ENCODE measurements at places on chromosomes 11 and 22.

- no peak for DNase-seq
These were observed 261.3 kb upstream of the LRRC4C start for GRCh38 chr11:41720761-41721160.

- no peak for DNase-seq
These were observed 47.4 kb upstream of the OR4B1 start for GRCh38 chr11:48169259-48169658.

DNA sequence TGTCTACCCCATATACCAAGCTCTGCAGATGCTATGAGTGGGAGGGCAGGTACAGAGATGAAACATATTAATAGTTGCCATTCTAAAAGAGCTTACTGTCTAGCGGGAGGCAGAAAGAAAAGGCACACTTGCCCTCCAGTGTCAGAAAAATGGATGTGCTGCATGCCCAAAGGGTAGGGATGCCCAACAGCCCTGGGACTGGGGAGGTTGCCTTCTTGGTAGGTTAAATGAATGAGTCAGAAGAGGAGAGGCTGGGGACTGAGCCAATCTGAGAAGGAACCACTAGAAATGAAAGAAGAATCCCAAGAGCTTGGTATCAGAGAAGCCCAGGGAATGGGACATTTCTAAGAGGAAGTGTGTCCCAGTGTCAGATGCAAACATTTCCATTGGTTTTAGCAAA, 1.2 kb downstream of the BIRC3 start:
- DNase-seq = peak; percentile 27

DNA sequence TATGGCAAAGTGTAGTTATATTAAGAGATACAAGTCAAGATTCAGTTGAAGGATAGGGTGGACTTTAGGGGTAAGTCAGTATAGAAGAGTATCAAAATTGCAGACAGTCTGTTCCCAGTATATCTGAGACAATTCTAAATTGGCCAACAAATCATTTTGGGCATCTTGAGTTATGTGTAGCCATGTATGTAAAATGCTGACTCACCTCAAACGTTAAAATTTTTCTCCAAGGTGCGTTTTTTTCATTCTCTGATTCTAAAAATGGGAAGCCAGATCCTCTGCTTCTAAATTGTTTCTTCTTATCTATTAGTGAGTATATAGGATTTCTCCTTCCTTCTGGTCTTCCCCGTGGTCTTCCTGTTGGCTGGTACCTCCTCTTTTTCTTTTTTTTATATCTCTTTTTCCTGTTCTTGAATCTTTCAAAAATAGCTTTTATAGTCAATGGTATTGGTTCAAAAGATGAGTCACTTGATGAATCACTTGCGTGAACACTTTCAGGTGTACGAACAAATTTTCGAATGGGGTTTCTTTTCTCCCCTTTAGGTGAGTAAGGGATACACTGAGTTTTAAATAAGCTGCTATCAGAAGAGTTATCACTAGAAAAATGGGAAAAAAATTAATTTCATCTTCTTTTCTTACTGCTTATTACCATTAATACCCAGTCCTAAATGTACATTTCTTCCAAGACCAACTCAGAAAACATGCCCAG, 3.2 kb downstream of the TAF1D start:
- no peak for DNase-seq

DNA sequence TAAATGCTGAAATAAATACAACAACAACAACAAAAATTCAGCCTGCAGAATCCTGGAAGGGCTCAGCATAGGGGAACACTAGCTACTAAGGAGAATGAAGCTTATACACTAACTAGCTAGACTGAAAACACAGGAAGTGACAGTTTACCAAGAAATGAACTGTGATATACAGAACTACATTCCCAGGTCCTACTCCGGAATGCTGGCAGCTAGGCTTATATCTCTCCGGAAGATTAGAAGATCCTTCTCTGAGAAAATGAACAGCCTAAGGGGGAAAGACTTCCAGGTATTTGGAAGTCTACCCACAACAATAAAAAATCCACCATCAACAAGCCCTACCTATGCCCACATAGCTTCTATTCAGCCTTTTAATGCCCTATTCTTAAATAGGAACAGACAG, 31.0 kb downstream of the CCDC34 start:
- DNase-seq = no peak

DNA sequence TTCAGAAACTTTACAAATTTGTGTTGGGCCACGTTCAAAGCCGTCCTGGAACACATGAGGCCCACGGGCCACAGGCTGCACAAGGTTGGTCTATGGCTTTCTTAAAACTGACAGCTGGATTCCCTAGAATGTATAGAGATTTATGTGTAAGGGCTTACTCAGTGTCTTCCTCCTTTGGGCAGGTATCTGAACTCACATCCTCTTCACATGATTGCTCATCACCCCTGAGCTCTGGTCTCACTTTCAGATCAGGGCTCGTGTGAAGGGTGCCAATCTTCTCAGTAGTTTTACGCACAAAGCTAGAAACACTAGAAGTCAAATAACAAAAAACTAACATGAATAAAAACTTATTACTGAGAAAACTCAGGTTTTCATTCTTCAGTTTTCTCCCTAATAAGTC, 27.1 kb downstream of the HPS5 start:
- DNase-seq = no peak

DNA sequence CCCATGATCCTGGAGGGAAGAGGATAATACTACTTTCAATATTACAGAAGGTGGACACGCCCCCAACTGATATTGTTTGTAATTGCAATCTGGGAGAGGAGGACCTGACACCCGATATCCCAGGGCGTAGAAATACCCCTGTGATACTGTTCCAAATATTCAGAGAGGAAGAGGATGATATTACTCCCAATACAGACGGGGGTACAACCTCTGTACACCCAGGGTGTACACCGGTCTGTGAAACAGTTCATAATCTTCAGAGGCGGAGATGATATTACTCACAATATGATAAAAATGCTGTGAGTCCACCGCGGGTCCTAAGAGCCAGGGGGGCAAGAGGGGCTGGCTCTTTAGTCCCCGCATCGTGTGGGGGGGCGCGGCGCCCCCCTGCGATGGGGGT, 57.2 kb upstream of the ALDH3B2 start:
- no peak for DNase-seq

DNA sequence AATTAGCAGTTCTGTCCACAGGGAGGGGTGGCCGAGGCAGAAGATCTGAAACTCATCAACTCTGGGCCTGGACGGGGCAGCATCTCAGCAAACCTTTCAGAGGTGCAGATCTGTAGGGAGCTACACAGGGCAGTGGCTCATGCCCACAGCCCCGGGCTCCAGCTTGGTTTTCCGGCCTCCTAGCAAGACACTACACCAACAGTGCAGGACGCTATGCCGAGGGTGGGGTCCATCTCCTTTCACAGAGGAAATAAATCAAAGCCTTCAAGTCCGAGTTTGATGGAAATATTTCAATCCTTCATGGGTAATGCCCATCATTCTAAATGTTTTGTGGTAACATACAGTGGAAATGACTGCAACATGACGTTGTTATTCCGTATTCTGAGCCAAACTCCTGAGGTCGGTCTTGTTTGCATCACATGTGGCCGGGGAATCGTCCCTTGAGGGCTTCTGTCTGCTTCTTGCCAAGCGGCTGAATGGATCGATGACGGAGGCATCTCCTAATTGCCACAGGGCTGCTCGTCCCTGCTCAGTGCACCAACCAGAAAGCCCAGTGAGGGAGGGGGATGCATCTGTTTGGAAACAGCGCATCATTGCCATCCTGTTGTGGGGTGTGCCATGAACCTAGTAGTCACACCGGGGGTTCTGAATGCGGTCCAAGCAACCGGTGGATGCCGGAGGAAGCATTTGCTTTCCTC, 30.0 kb downstream of the LINC01488 start:
- no peak for DNase-seq

DNA sequence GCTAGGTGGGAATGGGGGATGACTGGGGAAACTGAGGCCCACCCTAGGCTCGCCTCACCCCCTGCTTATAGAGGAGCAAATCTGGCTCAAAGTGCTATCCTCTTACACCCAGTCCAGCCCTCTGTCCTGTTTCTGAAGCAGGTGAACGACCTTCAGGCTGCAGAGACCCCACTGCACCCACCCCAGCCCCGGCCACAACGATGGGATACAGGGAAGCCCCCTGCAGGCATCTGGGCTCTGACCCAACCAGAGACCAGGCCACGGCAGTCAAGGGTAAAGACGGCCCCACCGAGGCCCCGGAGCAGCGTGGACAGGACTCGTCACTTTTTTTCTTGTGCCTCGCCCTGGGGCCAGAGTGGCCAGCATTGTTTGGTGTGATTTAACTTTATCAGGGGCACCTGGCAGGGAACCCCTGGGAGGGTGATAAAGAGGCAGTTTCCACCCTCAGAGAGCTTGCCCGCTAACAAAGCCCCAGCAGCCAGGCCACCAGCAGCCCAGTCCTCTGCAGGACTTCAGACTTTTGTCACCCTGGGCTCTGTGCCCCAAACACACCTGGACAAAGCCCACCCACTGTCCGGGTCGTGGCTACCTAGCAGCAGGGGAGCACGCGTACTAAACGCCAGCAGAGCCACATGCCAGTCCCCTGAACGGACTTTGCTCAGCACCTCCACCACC, 612.6 kb downstream of the TBC1D22A start:
- DNase-seq = no peak

- no peak for DNase-seq
These were observed 70.5 kb downstream of the KCNC1 start for GRCh38 chr11:17805043-17805442.

- DNase-seq = peak; percentile 43
These were observed 616 bp downstream of the BTBD10 start for GRCh38 chr11:13462311-13462900.

- no peak for DNase-seq
These were observed 9.3 kb downstream of the ATP5MGL start for GRCh38 chr22:42630901-42631602.

DNA sequence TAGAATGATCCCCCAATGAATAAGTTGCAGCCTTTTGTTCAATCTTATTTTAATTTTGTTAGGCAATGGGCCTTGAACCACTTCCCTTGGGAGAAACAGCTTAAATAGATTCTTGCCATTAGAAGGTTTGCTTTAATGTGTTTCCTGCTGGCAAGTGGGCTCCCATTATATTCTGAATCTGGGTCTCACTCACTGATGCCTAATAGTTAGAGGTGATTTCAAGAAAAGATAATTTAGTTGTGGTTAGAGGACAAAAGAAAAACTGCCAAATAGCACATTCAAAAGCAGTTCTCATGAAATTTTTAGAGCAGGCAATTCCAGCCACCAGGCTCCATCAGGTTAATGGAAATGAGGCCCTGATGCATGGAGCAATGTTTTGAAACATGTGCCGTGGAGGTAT, 362.6 kb upstream of the CHORDC1 start:
- no peak for DNase-seq

DNA sequence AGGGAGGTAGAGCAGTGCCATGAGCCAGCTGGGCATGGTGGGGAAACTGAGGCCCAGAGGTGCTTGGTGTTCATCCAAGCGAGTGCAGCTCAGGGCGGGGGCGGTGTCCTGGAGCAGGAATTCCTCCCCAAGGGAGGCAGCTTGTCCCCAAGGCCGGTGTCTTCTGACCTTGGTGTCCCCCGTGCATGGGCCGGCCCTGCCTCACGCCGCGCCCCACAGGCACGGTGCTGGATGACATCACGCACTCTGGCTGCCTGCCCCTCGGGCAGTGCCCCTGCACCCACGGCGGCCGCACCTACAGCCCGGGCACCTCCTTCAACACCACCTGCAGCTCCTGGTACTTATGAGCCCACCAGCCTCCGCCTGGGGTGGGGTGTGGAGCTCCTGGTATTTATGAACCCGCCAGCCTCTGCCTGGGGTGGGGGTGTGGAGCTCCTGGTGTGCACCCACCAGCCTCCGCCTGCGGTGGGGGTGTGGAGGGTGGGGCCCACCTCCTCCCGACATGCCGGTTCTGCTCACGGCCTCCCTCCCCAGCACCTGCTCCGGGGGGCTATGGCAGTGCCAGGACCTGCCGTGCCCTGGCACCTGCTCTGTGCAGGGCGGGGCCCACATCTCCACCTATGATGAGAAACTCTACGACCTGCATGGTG, 6.7 kb downstream of the MUC5B start:
- DNase-seq = no peak

- no peak for DNase-seq
These were observed 1.2 kb downstream of the CSRP3 start for GRCh38 chr11:19200410-19201201.

DNA sequence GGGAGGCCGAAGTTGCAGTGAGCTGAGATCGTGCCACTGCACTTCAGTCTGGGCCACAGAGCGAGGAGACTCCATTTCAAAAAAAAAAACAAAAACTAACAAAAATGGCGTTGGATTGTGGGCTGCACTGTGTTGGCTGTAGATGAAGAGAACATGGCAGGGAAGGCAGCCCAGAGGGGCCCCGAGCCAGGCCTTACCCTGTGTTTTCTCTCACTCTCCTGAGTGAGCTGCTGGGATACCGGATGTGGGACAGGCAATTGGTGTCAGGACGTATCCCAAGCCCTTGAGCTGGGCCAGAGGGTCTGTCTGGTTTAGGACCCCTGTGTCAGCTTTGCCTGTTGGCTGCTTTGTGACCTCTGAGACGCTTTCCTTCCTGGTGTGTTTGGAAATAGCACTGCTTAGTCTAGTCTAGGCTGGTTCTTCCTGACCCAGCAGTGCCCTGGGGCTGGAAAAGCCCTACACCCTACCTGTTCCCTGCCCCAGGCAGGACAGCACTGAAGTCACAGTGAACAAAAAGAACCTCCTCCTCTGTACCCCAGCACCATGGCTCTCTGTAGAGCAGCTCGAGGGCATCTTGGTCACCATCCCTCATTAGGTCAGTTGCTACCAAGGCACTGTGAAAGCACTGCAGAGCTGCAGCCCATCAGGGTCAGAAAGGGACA, 17.8 kb downstream of the CHADL start:
- no peak for DNase-seq

DNA sequence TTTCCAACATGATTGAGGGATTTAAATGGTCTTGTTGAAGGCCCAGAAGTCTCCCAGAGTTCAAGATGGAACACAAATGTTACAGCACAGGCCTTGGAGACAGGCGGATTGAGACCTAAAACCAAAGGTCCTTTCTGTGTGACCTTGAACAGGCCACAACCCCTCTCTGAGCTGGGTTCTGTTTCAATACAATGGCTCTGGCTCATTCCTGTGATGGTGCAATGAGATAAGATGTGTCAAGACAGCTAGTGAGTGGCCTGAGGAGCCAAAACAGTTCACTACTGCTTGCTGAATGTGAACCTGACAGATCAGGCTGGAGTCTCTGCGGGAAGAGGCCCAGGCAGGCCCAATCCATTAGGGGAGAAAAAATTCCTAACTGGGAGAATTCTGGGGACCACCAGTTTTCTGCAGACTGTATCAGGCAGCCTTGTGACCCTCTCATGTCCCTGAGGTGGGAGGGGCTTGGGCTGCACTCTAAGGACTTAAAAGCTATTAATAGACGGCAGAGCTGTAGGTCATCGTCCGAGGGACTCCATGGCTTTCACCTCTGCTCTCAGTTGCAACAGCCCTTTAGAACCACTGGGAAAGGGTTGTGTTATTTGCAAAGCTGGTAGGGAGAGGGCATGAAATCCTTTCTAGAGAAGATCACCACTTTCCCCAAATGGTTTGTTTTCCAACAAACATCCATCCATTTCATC, 126.1 kb upstream of the TEAD1 start:
- no peak for DNase-seq

GRCh38 chr11:26583550-26583949, 11.5 kb upstream of the MUC15 start:
- no peak for DNase-seq

GRCh38 chr22:38973289-38974169, 8.6 kb upstream of the APOBEC3B start:
- no peak for DNase-seq

GRCh38 chr11:70788248-70789022, 390.1 kb downstream of the CTTN start:
- DNase-seq = no peak

Data from activated CD8-positive, alpha-beta memory T cell treated with anti-CD3 and anti-CD28 coated beads for 48 hours (primary cell).